ENCODE measurements at places on chromosomes 4 and X. TPM values are rescaled to one million over a fixed set of nuclear protein-coding genes. Genes with fewer than 3 reads are reported as not detected.
A peak's percentile ranks its signal among the peaks of the same experiment; 100 is the strongest.

DNA sequence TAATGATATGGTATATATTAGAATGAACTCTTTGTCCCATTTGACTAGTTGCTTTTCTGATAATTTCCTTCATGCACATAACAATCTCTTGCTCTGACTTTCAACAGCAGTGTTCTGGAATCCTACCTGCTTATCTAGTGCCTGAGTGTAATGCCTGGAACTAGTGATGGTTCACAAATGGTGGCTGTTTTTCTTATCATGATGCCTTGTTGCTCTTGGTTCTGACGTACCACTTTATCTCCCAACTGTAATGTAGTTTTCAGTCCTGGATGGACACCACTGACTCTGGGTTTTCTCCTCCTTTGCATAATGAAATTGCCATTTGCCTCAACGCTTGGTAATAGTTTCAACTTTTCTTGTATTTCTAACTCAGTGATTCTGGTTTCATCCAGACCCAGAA, 25.5 kb upstream of the LUZP4 start:
- no peak for DNase-seq

- no peak for DNase-seq
Observed at GRCh38 chr4:20391198-20391597, 139.5 kb downstream of the SLIT2 start.

DNA sequence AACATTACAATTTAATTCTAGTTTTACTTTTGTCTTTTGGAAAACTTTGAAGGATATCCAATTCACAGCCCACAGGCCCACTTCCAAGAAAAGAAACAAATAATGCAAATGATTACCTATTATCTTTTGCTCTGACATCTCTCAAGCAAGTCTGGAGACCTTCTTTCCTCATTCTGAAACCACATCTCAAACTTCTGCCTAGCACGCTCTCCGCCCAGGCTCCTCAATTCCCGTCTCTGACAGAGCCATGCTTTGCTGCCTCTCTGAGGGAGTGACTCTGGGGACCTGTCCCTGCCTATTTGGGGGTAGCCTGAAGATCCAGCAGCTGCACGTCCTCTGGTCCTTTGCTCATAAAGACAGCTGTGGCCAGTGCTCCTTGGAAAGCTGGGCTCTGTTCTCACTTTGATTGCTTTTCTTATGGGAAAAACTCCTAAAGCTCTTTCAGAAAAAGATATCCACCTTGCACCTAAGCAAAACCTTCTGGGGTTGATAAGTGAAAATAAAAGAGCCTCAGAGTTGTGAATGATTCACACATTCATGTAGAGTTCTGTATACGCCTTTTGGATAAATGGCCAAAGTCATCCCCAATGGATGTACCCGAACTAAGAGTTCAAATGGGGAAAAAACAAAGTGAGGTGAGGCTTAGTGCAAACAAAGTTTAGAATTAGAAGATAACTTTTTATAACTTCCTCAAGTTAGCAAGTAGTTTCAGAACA, 72.4 kb upstream of the TNIP3 start:
- DNase-seq = no peak

GRCh38 chr4:177105536-177105935, 204.1 kb upstream of the NEIL3 start:
- no peak for DNase-seq

GRCh38 chr4:100103671-100104070, 86.6 kb downstream of the DDIT4L start:
- DNase-seq = no peak

- peak; percentile 86 for DNase-seq
Observed at GRCh38 chr4:6974138-6974848, 64.7 kb downstream of the TBC1D14 start.

- no peak for DNase-seq
Observed at GRCh38 chrX:10630320-10630719, 9.9 kb upstream of the MID1 start.

- DNase-seq = no peak
Observed at GRCh38 chrX:38311743-38312142, 15.6 kb downstream of the RPGR start.

CASP6 gene
- 45.2 TPM for polyA plus RNA-seq

DNA sequence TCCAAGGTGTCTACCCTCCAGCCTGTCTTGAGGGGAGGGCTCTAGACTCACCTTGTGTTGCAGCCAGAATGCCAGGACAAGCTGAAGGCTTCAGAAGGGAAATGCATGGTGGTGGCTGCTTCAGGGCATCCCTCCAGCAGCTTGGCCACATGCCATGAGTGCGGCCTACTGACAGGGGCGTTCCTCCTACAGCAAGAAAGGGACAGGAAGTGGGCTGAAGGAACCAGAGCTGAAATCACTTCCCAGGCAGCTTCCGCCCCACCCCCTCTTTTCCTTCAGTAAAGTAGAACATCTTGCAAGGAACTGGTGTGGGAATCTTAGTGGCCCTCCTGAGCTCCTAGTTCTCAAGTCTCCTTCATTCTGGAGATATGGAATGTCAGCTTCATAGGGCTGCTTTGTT, 167.5 kb upstream of the DGKK start:
- no peak for DNase-seq

MAGEC3 gene
- polyA plus RNA-seq = 0.27 TPM
